ENCODE measurements at places on chromosomes 16 and 17. TPM values are rescaled to one million over a fixed set of nuclear protein-coding genes. Genes with fewer than 3 reads are reported as not detected.
A peak's percentile ranks its signal among the peaks of the same experiment; 100 is the strongest.

- DNase-seq, result no peak
Measured at GRCh38 chr16:15954814-15955151, 5.4 kb downstream of the ABCC1 start.

DNA sequence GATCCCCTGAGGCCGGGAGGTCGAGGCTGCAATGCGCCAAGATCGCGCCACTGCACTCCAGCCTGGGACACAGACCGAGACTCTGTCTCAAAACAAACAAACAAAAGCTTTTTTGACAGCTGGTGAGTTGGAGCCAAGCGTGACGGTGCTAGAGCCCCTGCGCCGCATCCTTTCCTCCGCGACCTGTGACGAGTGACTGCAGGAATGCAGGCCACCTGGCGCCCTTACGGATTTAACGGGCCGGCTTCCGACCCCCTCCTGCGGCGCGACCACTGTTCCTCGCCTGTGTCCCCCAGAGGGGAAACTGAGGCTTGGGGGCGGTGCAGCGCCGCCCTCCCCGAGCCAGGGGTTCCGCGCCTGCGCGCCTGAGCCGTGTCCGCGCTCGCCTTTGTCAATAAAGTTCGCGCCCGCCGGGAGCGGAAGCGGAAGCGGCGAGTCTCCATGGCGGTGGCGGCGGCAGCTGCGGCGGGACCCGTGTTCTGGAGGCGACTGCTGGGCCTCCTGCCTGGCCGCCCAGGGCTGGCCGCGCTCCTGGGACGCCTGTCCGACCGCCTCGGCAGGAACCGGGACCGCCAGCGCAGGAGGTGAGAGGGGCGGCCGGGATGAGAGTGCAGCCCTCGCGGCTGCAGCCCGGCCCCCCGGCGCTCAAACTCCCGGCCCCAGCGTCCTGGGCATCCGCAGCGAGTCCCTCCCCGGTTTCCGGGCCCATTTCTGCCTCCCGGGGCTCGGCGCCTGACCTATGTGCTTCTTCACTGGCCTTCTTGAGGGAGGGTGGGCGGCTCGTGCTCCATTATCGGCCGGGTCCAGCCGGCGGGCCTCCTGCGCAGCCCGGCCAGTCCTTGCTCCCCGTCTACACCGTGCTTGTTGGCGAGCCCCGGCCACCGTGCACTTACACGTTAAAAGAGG lies at the start of gene PGS1:
Gene PGS1, plus strand, starts transcription at position 425 of the 906 bp plus-strand sequence. Its CDS starts 17 bp downstream, at position 442.
- DNase-seq, result peak; percentile 88

DNA sequence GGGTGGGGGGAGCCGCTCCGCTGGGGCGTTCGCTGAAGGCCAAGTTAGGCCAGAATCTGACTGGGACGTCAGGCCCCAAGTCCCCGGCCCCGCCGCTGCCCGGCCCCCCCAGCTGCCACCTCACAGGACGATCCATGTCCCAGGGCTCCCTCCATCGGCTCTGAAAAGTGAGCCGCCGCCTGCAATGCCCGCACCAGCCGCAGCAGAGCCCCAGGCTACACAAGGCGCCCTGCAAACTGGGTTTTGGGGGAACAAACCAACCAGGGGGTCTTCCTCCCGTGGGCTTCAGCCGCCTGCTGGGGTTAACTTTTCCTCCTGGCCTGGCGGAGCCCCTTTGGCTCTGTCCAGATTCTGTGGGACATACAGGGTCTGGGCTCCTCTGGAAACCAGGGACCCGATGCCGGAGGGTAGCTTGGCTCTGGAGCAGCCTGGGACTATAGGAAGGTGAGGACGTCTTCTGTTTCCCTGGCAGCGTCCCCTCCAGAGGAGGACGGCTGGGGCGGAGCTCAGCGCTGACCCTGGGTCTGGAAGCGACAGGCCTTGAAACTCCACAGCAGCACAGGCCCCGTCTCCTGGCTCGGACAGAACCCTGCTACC lies 835 bp downstream of the NME4 start:
- DNase-seq, result peak; percentile 60

GRCh38 chr17:44216173-44216572 lies 3.3 kb downstream of the UBTF start:
- DNase-seq, result no peak

DNA sequence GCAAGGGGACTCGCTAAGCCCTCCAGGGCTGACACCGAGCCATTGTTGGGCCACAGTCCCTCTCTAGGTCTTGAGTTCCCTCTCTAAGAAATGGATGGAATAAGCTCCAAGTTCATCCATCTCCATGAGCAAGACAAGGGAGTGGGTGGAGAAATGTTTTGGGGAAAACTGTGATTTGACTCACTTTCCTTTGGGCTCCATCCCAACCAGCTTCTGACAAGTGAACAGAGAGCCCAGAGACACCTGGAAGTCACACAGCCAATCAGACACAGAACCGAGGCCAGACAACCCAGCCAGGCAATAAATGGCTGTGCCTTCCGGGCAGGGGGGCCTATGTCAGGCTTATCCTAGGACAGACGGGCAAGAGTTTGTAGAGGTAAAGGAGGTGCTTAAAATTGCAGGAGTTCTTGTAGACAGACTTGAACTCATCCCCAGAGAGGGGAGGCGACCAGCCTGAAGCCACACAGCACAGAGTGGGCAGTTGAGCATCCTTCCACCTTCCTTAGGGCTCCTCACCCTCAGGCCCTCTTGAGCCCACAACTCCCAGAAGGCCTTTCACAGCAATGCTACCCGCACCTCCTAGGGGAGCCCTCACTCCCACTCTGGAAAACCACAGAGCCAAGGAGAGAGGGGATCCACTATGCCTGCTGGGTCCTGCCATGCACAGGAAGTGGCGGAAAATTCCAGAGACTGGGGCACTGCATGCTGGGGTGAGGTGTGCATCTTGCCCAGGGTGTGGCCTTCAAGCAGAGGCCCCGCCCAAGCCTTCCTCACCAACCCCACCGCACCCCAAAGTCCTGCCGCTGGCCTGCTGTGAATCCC lies 9.5 kb upstream of the FAM83G start:
- no peak for DNase-seq

- DNase-seq, result no peak
Measured at GRCh38 chr16:30882429-30883310, 11.2 kb downstream of the BCL7C start.

GRCh38 chr16:81601008-81601428 lies 156.4 kb downstream of the CMIP start:
- DNase-seq, result no peak

DNA sequence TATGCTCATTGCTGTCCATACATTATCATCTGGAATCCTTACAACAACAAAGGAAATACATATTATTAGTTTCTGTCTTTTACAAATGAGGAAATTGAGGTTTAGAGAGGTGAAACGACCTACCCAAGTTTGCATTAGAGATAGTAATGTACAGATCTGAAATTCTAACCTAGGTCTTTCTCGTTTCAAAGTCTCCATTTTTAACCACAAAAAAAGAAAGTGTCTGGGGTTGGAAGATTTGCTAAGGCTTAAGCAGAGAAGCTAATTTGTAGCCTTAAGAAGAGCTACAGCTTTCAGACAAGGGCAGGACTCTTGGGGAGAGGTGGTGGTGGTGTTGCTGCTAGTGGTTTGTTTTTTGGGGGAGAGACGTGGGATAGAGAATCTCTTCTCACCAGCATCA lies 19.2 kb downstream of the CIITA start:
- DNase-seq, result no peak

GRCh38 chr16:63530974-63531373 lies 1494.7 kb upstream of the CDH8 start:
- DNase-seq, result no peak

- DNase-seq, result no peak
Measured at GRCh38 chr17:73630531-73630930, 13.7 kb downstream of the SDK2 start.

DNA sequence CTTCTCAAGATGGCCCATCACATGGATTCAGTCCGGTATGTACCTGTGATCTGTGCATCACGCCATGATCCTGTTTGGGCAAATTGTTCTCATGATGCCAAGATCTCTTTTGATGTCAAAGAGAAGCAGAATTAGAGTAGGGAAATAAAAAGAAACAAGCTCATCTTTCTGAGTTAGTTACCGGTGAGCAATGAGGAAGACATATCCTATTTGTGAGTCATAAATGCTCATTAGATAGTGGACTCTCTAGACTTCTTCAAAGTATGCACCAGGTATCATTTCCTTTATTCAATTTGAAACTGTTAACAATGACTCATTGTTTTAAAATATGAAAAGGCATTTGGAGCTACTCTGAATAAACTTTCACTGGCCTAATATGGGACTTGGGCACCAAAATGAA lies 8.0 kb upstream of the KRTAP4-12 start:
- no peak for DNase-seq

DNA sequence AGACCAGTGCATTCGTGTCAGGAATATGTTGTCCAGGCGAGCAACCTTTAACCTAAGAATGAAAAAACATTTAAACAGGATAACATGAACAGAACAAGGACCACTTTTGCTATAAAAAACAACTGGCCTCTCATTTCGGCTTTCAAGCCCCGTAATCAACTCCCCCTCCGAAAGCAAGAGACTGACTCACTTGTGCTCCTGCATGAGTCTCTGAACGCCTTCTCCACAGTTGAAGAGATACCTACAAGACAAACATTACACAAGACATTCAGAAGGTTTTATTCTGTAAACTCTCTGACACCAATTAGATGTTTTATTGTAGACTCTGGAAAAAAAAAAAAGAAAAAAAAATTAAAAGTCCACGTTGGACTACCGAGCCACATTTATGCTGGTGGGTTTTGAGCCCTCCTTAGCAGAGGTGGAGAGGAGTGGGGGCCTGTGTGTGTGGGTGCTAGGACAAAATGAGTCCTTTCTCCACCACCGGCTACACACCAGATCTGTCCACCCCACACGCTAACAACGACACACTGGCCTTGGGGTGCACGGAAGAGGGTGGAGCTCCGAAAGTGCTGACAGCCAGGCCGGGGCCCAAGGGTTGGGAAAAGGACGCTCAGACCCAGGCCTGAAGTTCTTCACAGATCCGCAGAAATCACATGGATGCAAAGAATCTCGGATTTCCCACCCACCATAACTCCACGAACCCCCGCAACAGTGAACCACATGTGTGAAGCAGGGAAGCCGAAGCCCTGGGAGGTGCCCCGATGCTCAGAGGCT lies 759 bp downstream of the ELAC2 start:
- no peak for DNase-seq

DNA sequence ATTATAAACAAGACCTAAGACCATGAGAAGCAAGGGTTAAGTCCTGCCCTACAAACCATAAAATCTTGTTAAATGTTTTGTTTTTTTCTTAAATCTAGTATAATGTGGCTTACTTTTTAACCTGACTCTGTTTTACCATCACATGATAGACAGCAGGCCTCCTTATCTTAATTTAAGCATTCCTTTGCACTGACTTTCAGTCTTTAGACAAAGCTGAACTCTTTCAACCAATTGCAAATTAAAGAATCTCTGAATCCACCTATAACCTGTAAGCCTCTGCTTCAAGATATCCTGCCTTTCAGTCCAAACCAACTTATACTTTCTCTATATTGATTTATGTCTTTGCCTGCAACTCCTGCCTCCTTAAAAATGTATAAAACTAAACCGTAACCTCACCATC lies 478.5 kb downstream of the GRIN2A start:
- no peak for DNase-seq

- DNase-seq, result no peak
Measured at GRCh38 chr17:77677211-77677610, 281.3 kb upstream of the TNRC6C start.

GRCh38 chr17:71168053-71168741 lies 952.6 kb upstream of the SOX9 start:
- no peak for DNase-seq

SALL1 gene
- not detected for total RNA-seq

TBC1D3C gene
- total RNA-seq, result 1.6 TPM

MT1F gene
- 17.9 TPM for total RNA-seq

OTOA gene
- 0.09 TPM for total RNA-seq

HSBP1 gene
- 84.5 TPM for total RNA-seq

USP43 gene
- 0.22 TPM for total RNA-seq

CACNG5 gene
- not detected for total RNA-seq

CD300LB gene
- not detected for total RNA-seq

PABPN1L gene
- not detected for total RNA-seq

TRPV2 gene
- total RNA-seq, result 60.0 TPM

CCL11 gene
- not detected for total RNA-seq
